ENCODE measurements at places on chromosomes 3 and 15. TPM values are rescaled to one million over a fixed set of nuclear protein-coding genes. Genes with fewer than 3 reads are reported as not detected.

Gene KIF9
- 5.8 TPM for total RNA-seq

Gene DENND6A
- total RNA-seq = 12.5 TPM

Gene FAM81A
- 0.83 TPM for total RNA-seq

Gene PDZRN3
- total RNA-seq = not detected

Gene SOX2
- not detected for total RNA-seq

Gene FAM107A
- not detected for total RNA-seq

Gene DUOXA2
- not detected for total RNA-seq

All from CD8-positive, alpha-beta memory T cell (primary cell).